ENCODE measurements at places on chromosomes 1 and 21. TPM values are rescaled to one million over a fixed set of nuclear protein-coding genes. Genes with fewer than 3 reads are reported as not detected.

Gene TTC22
- total RNA-seq: not detected

Gene SPRR4
- not detected for total RNA-seq

Gene OR2L3
- 0.12 TPM for total RNA-seq

Gene ITLN1
- not detected for total RNA-seq

Gene SPRR2F
- total RNA-seq: not detected

Gene CYP4A11
- total RNA-seq: not detected

Gene NFASC
- 53.6 TPM for total RNA-seq

Gene HMCN1
- 30.5 TPM for total RNA-seq

Gene CD53
- total RNA-seq: not detected

Gene MAEL
- total RNA-seq: not detected

Gene ADPRS
- total RNA-seq: 53.1 TPM

Gene FMO2
- total RNA-seq: not detected

Gene B3GALT5
- 1.1 TPM for total RNA-seq

Gene OR2T2
- not detected for total RNA-seq

Gene RUNX3
- total RNA-seq: not detected

Gene MRPS6
- total RNA-seq: 40.6 TPM

Gene CNR2
- not detected for total RNA-seq

Gene CBS
- total RNA-seq: 138 TPM

Gene IL24
- 2.9 TPM for total RNA-seq

Gene FCRL2
- total RNA-seq: not detected

Gene KCNK1
- total RNA-seq: 32.8 TPM

Gene SERPINC1
- total RNA-seq: 0.12 TPM

Gene ARHGEF16
- not detected for total RNA-seq

Gene E2F2
- 0.50 TPM for total RNA-seq

Gene GPR37L1
- total RNA-seq: not detected

Gene WLS
- total RNA-seq: 154 TPM

Gene IFI44L
- total RNA-seq: 2.7 TPM

Gene YOD1
- 9.1 TPM for total RNA-seq

Gene TNFRSF18
- total RNA-seq: 0.12 TPM

Gene AMY1C
- not detected for total RNA-seq

Gene BRINP3
- not detected for total RNA-seq

Gene NPPB
- total RNA-seq: not detected

Gene MTF1
- 3.2 TPM for total RNA-seq

Gene LIN28A
- not detected for total RNA-seq

Measured in uterine smooth muscle cell (primary cell).